Stimulated activated CD4-positive, alpha-beta T cell treated with anti-CD3 and anti-CD28 coated beads, Interleukin-4, amount 100 ng/mL, for 4 hours (primary cell): ENCODE measurements at places on chromosomes 12 and 14.

DNA sequence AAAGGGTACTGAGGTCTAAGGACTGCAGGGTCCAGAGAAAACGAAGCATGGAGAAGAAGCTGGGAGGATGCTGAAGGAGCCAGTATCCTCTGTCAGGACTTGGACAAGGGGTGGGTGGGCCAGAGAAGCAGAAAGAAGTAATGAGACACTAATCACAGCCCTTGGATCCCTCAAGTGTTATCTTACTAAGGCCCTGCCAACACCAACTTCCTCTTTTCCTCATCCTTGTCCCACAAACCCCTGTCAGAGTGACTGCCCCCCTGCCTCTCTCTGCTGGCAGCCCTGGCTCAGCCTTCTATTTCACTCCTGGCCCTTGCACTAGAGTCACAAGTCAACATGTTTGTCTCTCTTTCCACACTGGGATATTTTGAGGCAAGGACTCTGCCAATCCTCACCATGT is 3.8 kb upstream of the ASIC1 start:
- no peak for DNase-seq

GRCh38 chr14:54317391-54317790 is 79.4 kb upstream of the CDKN3 start:
- DNase-seq: no peak

DNA sequence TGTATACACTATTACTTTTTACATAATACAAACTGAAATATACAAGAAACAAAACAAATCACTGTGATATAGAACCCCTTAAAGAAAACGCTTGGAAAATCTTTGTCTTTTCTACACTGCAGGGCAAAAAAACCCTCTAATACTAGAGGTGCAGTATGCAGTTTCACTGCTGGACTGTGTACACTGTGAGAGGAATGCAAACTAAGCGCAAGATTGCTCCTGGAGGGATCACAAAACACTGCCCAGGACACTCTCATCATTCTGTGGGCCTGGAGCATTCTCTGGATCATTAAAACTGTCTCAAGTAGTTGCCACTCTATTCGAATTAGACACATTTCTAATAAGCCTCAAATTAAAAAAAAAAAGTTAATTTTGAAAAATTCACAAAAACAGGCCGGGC is 217.6 kb downstream of the MED13L start:
- no peak for DNase-seq

DNA sequence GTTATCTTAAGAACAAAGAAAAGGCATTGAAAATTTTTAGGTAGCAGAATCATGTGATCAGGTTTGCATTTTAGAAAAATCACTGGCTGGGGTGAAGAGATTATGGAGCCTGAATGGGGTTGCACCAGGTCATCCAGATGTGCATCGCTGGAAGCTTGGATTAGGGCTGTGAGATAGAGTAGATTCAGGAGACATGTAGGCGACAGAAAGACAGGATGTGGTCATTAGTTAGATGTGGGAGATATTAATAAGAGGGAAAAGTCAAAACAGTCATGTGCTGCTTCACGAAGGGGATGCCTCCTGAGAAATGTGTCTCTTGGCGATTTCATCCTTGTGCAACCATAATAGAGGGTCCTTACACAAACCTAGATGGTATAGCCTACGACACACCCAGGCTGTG is 25.1 kb downstream of the TEAD4 start:
- DNase-seq: no peak

GRCh38 chr14:38186216-38186615 is 21.5 kb upstream of the SSTR1 start:
- no peak for DNase-seq

GRCh38 chr14:65606460-65606859 is 193.9 kb downstream of the FUT8 start:
- DNase-seq: no peak
